Naive thymus-derived CD8-positive, alpha-beta T cell (primary cell): ENCODE measurements at places on chromosomes 3 and 15.
A peak's percentile ranks its signal among the peaks of the same experiment; 100 is the strongest.

DNA sequence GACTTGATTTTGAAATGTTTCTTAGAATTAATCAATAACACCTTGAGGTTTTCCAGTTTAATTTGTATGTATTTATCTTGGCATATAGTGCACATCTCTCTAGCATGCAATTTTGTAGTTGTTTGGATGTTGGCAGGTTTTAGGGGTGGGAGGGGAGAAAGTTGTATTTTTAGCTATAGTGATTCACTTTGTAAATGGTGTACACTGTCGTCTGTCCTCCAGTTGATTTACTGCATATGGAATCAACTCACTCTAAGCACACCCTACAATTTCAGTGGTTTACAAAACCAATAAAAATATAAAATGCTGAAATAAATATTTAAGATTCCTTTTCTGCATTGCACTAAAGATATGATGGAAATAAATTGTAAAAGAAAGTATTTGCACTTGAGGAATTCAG, 199.1 kb downstream of the CDIN1 start:
- no peak for DNase-seq

GRCh38 chr3:183576487-183577107, 21.1 kb upstream of the KLHL6 start:
- no peak for DNase-seq

DNA sequence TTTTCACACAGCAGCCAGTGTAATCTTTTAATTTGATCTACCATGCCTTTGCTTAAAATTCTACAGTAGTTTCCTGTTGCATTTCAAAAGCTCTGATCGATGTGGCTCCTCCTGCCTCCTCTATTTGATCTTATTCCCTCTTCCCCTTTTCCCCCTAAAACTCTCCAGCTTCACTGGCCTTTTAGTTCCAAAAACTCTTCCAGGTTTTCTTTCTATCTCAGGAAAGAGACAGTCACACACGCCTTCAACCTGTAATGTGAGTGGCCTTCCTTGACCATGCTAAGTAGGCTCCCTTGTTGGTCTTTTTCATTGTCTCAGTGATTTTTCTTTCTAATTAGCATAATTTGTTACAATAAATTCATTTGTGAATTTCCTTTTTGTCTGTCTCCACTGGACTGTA, 985 bp downstream of the TEX9 start:
- DNase-seq: no peak

GRCh38 chr3:129185783-129186182, 2.1 kb upstream of the CNBP start:
- no peak for DNase-seq

GRCh38 chr3:196563721-196564225, 4.6 kb downstream of the WDR53 start:
- DNase-seq: no peak

DNA sequence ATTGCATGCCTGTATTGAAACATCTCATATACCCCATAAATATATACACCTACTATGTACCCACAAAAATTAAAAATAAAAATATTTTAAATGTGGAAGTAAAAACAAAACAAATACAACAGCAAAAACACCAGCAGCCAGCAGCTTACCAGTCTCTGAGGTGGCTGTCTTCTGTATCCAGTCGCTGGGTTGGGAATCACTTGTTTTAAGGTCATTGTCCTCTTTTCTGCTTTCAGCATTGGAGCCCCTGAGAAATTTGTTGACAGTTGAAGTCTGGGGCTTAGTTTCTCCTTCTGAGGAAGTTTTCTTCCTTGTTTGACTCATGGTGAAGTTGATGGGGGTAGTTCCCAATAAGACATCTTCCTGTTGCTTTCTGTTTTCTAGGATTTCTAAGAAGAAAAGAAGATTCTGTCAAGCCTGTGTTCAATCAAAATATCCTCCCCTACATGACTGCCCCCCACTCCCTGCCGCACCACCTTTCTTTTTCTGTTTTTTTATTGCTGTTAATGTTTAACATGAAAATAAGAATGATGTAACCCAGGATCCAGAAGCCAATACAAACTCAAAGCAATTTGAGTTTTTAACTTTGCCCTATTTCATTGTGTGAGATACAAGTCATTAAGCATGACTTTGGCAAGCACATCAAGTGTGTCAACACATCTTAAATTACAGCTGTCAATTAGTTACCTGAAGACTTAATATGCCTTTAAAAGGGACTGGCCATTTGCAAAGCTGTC, at the start of gene LRRC31:
Gene LRRC31, minus strand, starts transcription at position 452 of the 737 bp plus-strand sequence. Its CDS starts 128 bp downstream, at position 324.
- no peak for DNase-seq

- no peak for DNase-seq
These were observed 51.7 kb downstream of the RASGRP1 start for GRCh38 chr15:38512901-38513300.

DNA sequence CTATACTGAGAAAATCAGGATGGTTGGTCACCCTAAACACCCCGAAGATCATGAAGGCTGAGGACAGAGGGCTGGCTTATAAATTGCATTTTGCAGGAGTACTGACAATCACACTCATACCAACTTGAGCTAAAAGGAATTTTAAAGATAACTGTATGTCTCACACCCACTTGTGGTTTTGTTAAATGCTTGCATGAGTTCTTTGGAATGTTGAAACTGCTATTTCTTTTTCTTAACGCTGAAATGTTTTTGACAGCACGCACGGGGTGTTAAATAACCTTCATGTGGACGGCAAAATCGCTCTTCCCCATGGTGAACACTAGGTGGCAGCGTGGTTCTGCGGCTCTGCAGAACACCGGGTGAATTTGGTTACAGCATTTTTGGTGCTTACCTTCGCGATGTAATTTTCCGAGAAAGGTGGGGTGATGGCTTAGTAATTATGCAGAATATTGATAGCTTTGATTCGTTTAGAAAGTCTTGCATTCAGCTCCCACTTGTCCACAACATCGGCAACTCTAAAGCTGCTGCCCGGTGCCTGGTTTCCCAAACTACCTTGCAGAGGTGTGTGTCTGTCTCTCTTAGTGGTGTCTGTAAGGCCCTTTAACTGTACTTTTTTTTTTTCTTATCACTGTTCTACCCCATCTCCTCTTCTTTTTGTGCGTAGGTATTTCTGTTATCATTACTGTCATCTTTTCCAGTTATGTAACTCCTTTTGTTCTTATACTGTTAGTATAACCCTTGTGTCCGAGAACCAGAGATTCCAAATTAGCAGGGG, 51.7 kb downstream of the ARNT2 start:
- DNase-seq: peak; percentile 47

GRCh38 chr15:52651868-52652267, 27.3 kb downstream of the ATOSA start:
- DNase-seq: no peak

DNA sequence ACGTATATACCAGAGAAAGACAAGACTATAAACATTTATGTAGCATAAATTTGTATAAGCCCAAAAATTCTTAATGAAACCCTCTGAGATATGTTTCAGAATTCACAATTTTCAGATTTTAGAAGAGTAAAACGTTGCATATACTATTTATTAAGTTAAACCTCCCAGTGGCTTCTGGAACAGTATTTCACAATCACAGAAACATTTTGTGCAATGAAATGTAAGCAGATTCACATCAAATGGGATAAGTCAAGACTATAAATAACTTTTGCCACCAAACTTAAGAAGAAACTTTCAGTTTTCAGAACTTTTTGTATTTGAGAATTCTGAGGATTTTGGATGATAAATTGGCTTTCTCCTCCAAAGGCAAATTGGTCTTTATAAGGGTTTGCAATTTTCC, 9.2 kb downstream of the SLTM start:
- DNase-seq: no peak

- no peak for DNase-seq
These were observed 137.9 kb downstream of the TCF12 start for GRCh38 chr15:57056357-57056756.

GRCh38 chr3:107206945-107207344, 170.3 kb upstream of the CCDC54 start:
- no peak for DNase-seq

DNA sequence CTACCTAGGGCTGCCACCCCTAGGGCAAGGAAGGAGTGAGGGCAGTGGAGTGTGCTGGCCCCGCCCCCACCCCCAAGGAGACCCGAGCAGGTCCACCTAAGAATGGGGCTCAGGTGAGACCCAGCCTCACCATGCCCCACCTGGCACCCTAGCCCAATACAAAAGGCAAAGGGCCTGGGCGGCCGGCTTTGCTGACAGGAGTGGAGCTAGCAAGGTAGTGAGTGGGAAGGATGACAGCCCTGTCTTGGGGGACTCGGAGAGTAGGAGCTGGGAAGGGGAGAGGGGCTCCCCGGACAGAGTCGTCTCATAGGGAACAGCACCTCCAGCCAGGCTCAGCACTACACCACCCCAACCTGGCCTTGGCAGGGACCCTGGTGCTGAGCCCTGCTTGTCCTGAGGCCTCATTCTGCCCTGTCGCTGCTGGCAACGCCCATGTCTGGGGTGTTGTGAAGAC, 12.1 kb downstream of the C15orf39 start:
- no peak for DNase-seq

DNA sequence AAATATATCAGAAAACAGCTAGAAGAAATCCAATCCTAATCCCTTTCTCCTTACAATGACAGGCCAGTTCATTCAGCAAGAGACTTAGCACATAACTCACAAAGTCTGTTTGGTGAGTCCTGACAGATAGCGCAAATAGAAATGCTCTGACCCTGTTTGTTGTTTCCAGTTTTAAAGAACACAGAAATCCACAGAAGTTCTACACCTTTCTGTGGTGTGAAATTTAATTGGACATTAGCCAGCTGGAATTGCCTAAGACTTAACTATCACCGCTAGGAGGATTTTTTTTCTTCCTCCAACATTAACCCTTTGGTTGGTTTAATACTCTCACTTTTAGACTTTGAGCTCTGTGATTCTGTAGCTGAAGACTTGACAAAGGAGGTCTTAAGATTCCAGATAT, 30.8 kb downstream of the HDC start:
- no peak for DNase-seq

DNA sequence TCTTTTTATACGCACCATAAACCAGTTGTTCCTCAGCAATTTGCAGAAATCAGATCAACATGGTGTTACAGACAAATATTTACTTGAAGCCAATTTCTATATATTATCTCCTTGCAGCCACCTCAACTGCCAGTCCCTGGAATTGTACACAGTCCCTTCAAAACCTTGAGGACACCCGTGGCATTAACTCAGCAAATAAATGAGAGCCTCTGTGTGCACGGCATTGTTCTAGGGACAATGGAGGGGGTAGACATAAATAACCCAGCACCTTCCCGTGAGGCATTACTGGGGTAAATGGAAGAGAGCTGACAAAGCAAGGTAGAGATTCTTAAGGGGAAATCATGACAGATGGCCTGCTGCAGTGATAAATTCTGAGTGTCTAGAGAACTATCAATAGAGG, 12.5 kb downstream of the TM2D3 start:
- no peak for DNase-seq

DNA sequence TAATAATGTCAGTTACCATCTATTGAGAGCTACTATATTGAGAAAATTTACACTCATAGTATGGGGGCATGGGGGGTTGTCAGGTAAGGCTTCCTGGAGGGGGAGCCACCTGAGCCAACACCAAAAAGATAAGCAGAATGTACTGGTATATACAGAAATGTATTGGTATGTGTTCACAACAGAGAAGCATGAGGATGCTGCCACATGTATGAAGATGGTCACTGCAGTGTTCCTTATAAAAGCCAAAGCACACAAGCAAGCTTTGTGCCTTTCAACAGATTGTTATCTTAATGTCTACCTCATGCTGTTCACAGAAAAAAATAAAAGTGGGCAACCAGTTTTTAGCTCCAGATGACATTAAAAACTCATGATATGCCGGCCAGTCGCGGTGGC, 149.0 kb downstream of the MAGI1 start:
- DNase-seq: no peak

GRCh38 chr3:61035573-61035972, 215.7 kb downstream of the FHIT start:
- no peak for DNase-seq

GRCh38 chr15:72135719-72136118, 17.5 kb downstream of the SENP8 start:
- no peak for DNase-seq

DNA sequence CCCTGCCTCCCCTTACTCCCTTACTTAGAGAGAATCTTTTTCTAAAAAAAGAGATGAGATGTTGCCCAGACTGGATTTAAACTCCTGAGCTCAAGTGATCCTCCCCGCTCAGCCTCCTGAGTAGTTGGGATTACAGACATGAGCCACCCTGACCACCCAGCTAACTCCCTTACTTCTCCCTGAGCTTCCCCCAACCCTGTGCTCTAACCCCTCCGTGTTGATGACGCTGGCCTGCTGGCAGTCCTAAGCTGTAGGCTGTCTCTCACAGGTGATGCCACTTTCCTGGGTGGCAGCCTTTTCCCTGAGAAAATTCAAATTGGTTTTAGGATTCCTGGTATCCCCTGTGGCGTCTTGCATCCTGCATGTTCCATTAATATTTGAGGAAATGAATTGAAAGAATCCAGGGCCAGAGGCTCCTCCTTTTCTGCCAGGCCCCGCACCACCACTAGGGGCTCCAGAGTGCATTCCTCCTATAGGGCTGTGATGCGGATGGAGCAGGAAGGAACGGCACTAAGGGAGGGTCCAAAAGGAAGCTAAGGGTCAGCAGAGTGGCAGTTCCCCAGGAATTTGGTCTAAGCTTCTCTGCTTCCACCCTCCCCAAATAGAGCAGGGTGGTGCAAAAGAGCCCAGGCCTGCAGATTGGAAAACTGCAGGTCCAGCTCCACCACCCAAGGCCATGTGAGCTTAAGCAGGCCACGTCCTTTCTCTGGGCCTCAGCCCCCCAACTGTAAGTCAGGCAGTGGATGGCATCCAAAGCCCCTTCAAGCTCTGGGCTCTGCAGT, 101.1 kb downstream of the DAPK2 start:
- peak; percentile 61 for DNase-seq

GRCh38 chr3:149233323-149233722, 11.7 kb upstream of the CP start:
- no peak for DNase-seq

GRCh38 chr3:11529281-11529680, 114.4 kb downstream of the VGLL4 start:
- DNase-seq: no peak

GRCh38 chr3:61600195-61600594, 38.8 kb downstream of the PTPRG start:
- DNase-seq: no peak

GRCh38 chr3:106577241-106577640, 708.4 kb upstream of the CBLB start:
- DNase-seq: no peak
